SK-N-SH (cell line): ENCODE measurements at places on chromosomes 11 and 22. TPM values are rescaled to one million over a fixed set of nuclear protein-coding genes. Genes with fewer than 3 reads are reported as not detected.

GRCh38 chr11:35618497-35619115 lies 346 bp downstream of the FJX1 start:
- H3K4me3 ChIP-seq, result peak overlapping the region; percentile 71
- peaks cover 8% of the 10 kb centered on the region for H3K36me3 ChIP-seq
- no peaks in the 10 kb centered on the region for H3K27me3 ChIP-seq
- H3K27ac ChIP-seq, result peak overlapping the region; percentile 55

DNA sequence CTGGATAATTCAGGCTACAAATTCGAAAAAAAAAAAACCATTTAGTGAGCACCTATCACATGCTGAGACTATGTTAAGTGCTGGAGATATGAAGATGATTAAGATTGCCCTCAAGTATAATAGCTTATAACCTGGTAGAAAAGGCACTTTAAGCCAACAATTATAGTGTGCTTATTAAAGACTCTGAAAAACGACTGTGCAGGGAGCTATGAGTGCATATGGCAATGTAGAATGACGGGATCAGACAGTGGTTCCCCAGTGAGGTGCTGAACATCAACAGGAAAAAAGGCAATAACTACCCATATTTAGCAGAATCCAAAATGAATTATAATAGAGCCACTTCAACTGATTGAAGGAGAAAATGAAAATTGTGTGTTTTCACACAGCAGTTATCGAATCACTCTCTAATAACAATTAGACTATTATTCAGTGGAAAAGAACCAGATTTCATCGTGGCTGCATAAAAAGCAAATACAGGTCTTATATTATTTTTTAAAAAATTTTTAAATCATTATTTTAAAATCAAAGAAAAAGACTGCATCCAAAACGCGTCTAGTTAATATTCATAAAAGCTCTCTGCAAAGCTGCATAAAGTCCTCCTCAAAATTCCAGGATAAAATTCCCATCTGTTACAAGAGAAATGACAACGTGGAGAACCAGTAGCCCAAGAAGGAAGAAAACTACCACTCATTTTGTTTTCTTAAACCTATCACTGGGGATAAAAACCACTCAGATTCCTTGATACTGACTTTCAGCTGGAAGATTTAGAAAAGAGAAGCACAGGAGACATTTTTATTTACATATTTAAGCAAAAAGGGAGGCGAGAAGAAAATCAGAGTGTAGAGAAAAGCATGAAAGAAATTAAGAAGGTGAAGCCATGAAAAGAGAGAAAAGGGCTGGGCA lies 1.1 kb downstream of the MTMR2 start:
- DNase-seq, result no peak
- peak overlapping the region; percentile 90 for H3K27ac ChIP-seq
- no peaks in the 10 kb centered on the region for H3K36me3 ChIP-seq
- H3K4me1 ChIP-seq, result peaks cover 11% of the 10 kb centered on the region
- no peaks in the 10 kb centered on the region for H3K27me3 ChIP-seq
- peak overlapping the region; percentile 94 for H3K4me3 ChIP-seq

Gene OR6A2
- not detected in 2 replicates for polyA plus RNA-seq

Gene OR5AK2
- polyA plus RNA-seq, result not detected in 2 replicates

GRCh38 chr22:45512363-45512762 lies 9.7 kb downstream of the FBLN1 start:
- no peaks in the 10 kb centered on the region for H3K36me3 ChIP-seq
- no peaks in the 10 kb centered on the region for H3K27me3 ChIP-seq
- peak overlapping the region; percentile 60 for H3K27ac ChIP-seq
- DNase-seq, result no peak

DNA sequence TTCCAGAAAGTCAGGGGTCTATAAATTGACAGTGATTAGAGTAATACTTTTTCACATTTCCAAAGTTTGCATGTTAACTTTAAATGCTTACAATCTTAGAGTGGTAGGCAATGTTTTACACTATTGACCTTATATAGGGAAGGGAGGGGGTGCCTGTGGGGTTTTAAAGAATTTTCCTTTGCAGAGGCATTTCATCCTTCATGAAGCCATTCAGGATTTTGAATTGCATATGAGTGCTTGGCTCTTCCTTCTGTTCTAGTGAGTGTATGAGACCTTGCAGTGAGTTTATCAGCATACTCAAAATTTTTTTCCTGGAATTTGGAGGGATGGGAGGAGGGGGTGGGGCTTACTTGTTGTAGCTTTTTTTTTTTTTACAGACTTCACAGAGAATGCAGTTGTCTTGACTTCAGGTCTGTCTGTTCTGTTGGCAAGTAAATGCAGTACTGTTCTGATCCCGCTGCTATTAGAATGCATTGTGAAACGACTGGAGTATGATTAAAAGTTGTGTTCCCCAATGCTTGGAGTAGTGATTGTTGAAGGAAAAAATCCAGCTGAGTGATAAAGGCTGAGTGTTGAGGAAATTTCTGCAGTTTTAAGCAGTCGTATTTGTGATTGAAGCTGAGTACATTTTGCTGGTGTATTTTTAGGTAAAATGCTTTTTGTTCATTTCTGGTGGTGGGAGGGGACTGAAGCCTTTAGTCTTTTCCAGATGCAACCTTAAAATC lies 5.3 kb downstream of the MALAT1 start:
- H3K27me3 ChIP-seq, result no peaks in the 10 kb centered on the region
- peaks cover 19% of the 10 kb centered on the region for H3K4me1 ChIP-seq
- peak overlapping the region; percentile 84 for H3K4me3 ChIP-seq
- peaks cover 66% of the 10 kb centered on the region for H3K36me3 ChIP-seq

DNA sequence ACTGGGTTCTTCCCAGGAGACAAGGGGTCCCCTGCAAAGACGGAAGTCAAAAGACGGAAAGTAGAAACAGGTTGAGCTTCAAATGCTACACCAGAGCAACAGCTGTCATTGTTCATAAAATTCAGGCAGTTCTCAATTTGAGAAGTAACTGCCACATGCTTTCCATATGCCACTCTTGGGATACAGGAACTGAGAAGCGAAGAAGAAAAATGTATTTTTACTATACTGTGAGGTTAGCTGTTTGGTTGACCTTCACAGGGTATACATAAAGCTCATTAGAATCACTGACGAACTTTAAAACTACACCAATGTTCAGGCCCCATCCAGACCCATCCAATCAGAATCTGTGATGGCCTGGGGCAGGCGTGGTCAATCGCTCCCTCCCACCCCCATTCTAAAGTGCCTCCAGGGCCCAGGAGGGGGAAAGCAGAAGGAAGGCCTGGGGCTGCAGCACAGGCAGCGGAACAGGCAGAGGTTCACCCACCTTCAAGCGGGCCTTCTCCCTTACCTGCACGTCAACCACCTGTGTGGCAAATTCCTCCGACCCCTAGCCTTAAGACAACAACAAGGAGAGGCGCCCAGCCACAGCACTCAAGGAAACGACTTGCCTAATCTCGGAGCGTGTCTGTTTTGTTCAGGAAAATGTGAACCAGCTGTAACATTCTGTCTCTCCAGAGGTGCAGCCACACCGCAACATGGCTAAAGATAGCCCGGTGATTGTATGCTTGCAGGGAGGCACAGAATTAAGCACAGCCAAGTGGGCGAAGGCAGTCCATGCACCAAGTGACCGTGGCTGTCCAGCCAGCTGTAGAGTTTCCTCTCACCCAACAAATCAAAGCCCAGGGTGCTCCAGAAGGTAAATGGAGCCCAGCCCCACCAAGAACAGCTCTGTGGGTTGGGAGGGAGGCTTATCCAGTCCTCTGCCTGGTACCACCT lies 82.6 kb downstream of the MICAL3 start:
- DNase-seq, result no peak
- H3K27me3 ChIP-seq, result no peaks in the 10 kb centered on the region
- H3K4me1 ChIP-seq, result no peaks in the 10 kb centered on the region
- no peak overlapping the region for H3K4me3 ChIP-seq
- no peaks in the 10 kb centered on the region for H3K36me3 ChIP-seq
